Fibroblast of pulmonary artery (primary cell): ENCODE measurements at places on chromosomes 2 and 18.

DNA sequence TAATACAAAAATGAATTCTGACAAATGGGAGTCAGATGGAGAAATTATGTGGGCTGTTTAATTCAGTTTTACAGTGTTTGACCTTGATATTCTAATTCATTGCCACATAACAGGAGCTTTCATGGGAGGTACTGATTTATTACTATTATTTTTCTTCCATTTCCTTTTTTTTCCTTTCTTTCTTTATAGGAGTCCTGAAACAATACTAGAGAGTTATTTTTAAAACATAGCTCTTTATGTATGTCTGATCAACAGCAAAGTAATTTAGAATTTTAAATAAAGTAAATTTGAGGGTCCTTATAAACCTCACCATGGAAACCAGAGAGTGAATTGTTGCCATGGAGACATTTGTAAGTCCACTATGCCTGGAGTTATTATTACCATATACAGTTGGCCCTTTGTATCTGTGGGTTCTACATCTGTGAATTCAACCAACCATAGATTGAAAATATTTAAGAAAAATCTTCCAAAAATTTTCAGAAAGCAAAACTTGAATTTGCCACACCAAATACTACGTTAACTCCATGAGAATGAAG is 40.9 kb upstream of the PPP4R1 start:
- no peak for DNase-seq

- DNase-seq: peak; percentile 7
Observed at GRCh38 chr2:108858894-108859293, 72.3 kb downstream of the CCDC138 start.

GRCh38 chr2:204313256-204313655 is 232.0 kb upstream of the PARD3B start:
- DNase-seq: no peak

DNA sequence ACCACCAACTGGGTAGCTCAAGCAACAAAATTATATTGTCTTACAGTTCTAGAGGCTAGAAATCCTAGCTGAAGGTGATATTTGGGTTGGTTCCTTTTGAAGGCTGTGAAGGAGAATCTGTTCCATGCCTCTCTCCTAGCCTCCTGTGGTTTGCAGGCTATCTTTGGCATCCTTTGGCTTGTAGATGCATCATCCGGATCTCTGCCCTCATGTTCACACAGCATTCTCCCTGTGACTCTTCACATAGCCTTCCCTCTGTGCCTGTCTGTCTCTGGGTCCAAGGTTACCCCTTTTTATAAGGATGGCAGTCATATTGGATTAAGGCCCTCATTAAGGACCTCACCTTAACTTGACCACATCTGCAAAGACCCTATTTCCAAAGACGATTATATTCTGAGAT is 78.6 kb upstream of the MAP3K20 start:
- no peak for DNase-seq

DNA sequence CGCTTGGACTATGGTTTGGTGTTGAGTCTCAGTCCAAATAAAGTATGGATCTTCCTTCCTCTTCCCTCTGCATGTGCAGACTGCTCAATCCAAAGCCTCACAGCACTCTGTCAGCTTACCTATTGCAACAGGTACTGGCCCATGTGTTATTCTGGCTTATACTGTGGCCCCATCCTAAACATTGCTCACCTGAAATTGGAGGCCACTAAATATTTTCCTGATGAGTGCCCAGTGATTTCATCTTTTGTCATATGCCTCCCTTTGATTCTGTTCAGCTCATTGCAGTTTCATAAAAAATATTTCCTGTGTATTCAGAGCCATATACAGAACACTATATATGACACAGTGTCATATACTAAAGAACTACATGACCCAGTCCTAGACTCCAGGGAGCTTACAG is 86.3 kb upstream of the FAM136A start:
- no peak for DNase-seq

- peak; percentile 37 for DNase-seq
Observed at GRCh38 chr2:219542931-219543595, 546 bp downstream of the CHPF start.

DNA sequence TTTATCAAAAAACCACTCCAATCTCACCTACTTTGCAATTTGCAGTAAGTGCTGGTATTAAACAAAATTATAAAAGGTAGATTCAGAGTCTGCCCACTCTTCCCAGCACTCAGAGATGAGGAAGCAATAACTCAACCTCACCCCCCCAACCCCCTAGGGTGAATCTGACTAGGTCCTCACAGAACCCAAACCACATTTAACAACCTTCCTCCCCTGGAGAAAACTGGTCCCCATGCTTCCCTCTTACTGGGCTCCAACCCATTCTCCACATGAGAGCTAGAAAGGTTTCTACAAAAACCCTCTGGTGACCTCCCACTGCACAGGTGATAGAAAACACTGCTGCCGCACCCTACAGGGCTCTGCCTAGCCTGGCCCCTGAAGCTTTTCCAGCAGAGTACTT is 40.5 kb upstream of the BMP10 start:
- no peak for DNase-seq

DNA sequence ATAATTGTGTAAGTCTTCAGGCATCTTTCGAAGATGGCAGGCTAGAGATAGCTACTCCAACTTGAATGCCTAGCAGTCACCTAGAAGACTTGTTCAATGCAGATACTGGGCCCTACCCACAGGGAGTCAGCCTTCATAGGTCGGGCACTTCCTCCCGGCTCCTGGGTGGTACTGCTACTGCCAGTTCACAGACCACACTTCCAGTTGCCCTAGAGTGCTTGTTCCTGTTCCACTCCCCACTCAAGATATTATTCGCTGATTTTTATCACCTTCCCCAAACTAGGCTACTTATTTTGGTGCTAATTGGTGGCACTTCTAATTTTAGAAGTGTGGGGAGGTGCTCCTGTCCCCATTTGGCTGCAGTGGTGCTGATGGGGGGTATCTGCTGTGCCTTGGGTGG is 34.2 kb downstream of the INPP4A start:
- DNase-seq: no peak

DNA sequence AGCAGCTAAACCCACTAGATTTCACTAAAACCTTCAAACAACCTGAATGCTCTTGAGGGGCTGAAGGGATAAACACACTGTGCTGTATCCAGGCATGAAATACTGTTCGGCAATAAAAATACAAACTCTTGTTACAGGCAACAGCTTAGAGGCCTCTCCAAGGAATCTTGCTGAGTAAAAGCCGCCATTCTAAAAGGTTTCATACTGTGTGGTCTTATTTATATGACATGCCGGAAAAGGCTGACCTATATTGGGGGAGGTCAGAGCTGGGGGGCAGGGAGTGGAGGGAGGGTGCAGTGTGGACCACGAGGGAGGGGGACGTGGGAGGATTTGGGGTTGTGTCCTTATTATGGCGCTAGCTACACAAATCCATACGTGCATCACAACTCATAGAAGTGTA is 136.2 kb downstream of the MBP start:
- DNase-seq: no peak

GRCh38 chr2:15630121-15630977 is 38.7 kb downstream of the DDX1 start:
- no peak for DNase-seq
